ENCODE measurements at places on chromosomes 4 and X.

- DNase-seq = no peak
Observed at GRCh38 chr4:150069353-150069752, 8.9 kb upstream of the DCLK2 start.

GRCh38 chrX:40644176-40644575 is 3.2 kb downstream of the CXorf38 start:
- DNase-seq = peak; percentile 31

GRCh38 chr4:82851885-82852750 is 38.8 kb downstream of the SEC31A start:
- no peak for DNase-seq

DNA sequence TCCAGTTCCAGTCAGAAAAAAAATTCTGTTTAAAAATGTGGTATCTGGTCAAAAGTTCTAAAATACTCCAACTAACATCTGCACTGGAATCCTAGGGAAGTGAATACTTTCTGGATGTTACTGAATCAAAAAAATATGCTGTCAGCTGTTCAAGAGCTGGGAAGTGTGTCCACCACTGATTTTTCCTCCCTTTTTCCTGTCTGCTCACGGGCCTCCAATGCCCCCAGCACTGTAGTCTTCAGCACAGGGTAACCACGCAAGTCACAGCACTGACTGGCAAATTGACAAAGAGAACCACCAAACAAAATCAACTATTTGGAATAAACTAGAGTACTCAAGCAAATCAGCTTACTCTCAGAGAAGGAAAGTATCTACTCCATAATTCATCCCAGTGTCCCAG is 9.9 kb downstream of the VEGFC start:
- DNase-seq = no peak

DNA sequence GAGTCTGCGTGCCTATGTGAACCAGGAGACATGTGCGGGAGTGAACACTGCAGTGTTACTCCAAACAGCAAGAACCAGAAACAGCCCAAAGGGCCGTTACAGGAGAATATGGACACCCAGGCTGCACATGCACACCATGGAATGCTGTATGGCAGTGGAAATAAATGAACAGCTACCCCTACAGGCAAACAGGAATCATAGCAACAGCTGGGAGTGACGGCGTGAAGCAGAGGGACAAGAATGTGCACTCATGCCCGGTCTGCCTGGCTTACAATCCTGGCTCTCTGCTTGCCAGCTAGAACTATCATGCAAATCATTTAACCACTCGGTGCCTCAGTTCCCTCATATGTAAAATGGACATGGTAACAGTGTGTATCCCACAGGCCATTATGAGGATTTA is 16.6 kb downstream of the GPKOW start:
- peak; percentile 61 for DNase-seq

DNA sequence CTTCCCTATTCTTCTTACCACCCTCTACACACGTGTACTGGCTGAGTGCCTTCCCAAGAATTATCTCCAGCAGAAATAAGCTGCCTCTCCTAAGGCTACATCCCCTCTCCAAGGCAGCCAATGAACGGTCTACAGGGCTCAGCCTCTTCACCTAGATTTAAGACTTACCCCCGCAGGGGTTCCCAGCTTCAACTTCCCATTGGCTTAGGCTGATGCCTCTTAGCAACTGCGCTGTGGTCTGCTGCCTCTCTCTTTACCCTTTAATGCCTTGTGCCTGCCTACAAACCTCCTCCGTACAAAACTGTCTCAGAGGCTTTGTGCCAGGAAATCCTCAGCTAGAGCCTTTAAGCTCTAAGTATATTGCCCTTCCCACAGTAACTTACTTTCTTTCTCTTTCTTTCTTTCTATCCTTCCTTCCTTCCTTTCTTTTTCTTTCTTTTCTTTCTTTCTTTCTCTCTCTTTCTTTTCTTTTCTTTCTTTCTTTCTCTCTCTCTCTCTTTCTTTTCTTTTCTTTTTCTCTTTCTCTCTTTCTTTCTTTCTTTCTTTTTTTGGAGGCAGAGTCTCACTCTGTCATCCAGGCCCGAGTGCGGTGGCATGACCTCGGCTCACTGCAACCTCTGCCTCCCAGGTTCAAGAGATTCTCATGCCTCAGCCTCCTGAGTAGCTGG is 15.1 kb upstream of the PIGA start:
- no peak for DNase-seq

- no peak for DNase-seq
Observed at GRCh38 chrX:137101273-137101990, 67.6 kb upstream of the GPR101 start.

- DNase-seq = no peak
Observed at GRCh38 chr4:139817657-139818452, 152.2 kb downstream of the MGST2 start.

GRCh38 chr4:2322227-2322626 is 60.3 kb upstream of the MXD4 start:
- no peak for DNase-seq

- DNase-seq = no peak
Observed at GRCh38 chr4:84938316-84938715, 28.2 kb downstream of the WDFY3 start.

DNA sequence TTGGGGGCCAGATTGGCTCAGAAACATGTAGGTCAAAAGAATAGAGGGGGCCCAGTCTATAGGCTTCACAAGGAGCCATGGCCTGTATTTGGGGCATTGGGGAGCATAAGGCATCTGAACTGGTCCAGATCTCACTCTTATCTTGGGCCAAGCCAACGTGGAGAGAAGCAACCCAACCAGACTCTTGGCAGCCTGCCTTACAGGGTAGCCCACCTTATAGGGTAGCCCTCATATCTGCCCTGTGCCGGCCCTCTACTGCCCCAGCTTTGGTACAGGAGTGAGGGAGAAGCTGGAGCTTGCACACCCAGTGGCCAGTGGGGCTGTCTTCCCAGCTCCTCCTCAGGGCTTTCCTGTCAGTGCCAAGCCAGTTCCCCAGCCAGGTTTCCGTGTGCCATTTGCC is 142.2 kb downstream of the AMMECR1 start:
- no peak for DNase-seq

DNA sequence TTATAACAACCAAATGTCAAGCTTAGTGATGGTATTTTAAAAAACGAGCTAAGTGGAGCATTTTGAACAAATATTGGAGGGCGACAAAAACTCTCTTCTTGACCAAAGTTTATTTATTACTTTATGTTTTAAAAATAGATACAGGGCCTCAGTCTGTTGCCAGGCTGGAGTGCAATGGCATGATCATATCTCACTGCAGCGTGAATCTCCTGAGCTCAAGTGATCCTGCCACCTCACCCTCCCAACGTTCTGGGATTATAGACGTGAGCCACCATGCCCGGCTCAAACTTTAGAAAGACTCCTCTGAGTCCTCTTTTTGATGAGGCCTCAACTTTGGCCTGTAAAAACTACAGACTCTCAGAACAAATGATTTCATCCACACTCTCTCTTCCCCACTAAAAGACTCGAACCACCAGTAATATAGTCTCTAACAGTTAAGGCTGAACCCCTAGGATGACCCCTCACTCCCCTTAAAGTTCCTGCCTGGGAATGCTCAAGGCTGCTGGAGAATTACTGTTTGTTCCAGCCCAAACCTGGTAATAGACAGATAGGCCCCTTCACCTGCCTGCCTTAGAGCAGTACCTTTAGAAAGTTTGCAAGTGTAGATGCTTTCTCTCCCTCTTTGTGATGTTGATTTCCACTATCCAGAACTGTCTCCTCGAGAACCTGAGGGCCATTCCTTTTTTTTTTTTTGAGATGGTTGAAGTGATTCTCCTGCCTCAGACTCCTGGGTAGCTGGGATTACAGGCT is 55.3 kb upstream of the HPSE start:
- no peak for DNase-seq

DNA sequence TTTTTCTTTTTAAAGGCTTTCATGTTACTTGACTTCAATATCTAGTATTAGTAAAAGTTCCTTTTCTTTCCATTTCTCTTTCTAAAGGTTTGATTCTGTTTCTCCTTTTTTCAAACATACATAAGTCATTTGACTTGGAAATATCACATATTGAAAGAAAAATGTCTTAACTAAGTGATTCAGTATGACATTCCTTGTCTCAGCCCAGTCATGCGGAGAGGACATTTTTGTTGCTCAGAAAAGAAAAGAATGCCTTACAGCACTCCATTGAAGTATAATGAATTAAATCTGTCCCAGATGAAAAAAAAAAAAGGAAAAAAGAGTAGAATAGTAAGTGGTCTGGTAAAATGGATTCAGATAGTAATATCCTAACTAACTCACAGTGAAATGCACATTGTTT is 466.1 kb downstream of the ADGRL3 start:
- DNase-seq = peak; percentile 47

DNA sequence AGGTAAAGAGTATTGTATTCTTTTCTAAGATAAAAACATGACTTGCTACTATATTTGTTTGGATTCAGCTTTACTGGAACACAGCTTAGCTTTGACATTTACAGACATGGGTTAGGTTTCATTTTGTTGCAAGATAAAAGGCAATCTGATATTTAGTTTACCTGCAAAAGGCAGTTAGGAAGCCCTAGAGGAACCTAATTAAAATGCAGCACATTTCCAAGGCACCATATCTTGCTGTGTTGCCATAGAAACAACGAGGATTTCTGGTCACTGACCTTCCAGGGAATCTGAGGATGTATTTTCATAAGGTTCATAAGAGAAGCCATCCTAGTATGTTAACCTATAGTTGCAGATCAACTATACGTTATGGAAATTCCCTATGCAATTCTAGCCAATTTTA is 116.0 kb downstream of the SNCA start:
- no peak for DNase-seq

DNA sequence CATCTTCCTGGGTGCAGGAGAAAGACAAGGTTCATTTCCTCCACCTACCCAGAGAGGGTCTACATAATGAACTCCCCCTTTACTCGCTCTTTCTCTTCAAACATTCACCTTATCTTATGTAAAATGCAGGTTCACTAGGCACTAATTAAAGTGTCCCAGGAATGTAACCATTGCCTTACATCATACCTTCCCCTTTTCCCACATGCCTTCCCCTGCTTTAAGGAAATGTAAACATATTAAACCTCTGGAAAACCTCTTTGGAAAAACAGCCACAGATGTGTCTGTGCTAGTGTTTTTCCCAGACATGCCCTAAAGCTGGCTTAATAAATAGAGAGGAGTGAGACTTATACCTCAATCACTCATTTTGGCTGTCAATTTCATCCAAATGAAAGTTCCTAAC is 15.8 kb downstream of the TBC1D9 start:
- DNase-seq = no peak

DNA sequence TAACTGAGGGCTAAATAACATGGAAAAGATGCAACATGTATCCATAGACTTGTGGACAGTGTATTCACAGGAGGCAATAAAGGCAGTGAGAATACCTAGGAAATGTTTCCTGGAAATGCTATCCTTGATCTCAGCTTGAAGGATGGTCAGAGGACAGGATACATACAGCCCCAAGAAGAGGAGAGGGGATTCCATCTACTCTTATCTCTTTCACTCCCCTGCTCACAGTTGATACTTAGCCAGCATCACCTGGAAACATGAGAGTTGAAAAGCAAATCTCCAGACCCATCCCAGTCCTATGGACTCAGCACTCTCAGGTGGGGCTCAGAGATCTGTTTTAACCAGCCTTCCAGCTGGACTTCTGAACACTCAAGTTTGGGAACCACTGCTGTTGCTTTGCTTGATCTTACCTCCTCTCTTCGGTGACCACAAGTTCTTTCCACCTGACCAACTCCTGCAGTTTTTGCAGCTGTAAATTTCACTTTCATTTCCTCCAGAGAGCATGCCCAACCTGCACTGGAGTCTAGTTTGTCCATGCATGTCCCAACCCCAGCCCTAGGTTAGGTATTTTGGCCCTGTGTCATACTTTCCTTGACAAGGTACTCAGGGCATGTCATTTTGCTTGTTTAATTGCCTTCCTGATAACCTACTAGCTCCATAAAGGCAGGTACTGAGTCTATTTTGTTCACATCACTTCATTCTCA is 10.4 kb downstream of the RELL1 start:
- no peak for DNase-seq

DNA sequence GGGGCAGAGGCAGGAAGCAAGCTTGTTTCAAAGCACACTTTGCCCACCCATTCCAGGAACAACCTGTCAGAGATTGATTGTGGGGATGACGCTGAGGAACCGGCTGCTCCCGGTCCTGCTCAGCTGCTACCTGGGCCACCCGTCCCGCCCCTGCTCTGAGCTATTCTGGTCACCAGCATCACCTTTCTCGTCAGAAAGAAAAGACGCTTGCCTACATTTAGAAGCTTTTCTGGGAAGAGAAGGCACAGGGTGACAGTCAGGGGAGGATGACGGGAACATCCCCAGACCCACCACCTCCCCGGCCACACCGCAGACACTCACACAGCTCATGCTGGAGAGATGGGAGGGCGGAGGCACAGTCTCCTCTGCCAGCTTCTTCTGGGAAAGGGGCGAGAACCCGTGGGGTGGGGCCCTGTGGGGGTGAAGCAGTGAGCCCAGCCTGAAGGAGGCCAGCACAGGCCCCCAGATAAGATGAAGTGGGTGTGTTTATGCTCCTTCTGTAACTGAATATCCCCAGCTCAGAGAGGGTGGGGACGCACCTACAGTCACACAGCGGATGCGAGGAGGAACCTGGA is 81.8 kb downstream of the CPZ start:
- no peak for DNase-seq

DNA sequence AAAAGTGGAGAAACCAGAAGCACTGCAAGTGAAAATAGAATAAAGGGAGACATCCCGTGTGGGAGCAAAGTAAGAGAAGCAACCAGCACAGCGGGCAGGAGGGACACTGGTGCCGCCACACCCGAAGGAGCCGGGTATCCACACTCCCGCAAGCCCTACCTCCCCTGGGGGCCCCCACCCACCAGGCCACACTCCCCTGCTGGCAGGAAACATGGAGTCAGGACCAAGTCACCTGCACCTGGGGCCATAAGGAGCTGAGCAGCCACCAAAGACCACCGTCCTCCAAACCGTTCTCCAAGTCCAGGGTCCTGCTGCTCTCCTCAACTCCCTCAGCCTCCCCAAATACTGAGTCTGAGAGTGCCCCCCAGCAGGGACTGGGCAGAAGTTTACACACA is 30.5 kb downstream of the FGFRL1 start:
- DNase-seq = no peak

DNA sequence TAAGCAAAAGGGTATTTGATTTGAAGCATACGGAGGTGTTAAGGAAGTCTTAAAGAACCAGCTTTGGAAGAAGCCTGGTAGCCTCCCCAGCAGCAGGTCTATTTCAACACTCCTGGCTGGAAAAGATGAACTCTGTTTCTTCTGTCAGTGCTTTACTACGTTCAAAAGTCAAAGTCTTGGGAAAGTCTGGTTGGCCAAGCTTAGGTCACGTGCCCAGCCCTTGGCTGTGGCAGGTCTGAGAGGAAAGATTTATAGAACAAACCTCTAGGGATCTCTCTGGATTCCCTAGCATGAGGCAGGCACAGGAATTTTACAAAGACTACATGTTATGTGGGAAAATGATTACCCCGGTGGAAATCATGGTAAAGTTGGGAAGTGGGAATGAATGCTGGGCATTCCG is 8.6 kb upstream of the ARHGAP10 start:
- DNase-seq = no peak

GRCh38 chrX:10833299-10834169 is 213.1 kb upstream of the MID1 start:
- DNase-seq = peak; percentile 3
